ENCODE measurements at places on chromosomes 5 and 9.

GRCh38 chr5:102772273-102772672 lies 17.2 kb downstream of the PAM start:
- no peak for DNase-seq

GRCh38 chr5:67900514-67900913 lies 315.0 kb upstream of the PIK3R1 start:
- DNase-seq: no peak

GRCh38 chr5:25568989-25569625 lies 924.3 kb upstream of the CDH10 start:
- no peak for DNase-seq

DNA sequence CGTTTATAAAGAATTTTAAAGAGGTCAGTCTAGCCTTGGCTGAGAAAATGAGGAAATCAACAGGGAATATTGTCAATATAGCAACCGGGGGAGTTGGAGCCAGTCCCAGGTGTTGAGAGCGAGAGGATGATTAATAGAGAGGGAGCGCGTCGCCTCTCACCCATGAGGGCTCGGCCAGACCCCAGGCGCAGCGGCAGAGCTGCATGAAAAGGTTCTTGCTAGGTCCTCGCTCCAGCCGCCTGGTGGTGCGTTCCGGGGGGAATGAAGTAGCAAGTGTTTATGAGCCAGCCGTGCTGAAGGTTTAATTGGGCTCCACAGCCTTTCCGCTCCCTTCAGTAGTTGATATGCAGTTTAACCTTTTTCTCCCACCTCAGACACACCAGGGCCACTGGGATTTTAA lies 167.3 kb upstream of the IRX1 start:
- DNase-seq: no peak

DNA sequence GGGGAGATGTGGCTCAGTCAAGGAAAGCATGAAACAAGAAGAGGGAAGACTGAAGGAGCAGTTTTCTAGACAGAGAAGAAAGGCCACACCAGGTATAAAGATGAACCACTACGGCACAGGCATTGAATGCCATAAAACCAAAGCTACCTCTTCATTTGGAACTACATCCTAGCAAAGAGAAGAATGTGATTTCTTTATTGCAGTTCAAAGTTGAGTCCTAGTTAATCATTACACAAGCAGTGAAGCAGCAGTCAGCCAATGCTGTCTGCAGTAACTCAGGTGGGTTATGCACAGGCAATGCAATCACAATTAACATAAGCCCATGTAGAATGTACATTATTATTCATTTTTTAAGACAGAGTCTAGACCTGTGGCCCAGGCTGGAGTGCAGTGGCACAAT lies 21.7 kb upstream of the PCAT7 start:
- DNase-seq: no peak

DNA sequence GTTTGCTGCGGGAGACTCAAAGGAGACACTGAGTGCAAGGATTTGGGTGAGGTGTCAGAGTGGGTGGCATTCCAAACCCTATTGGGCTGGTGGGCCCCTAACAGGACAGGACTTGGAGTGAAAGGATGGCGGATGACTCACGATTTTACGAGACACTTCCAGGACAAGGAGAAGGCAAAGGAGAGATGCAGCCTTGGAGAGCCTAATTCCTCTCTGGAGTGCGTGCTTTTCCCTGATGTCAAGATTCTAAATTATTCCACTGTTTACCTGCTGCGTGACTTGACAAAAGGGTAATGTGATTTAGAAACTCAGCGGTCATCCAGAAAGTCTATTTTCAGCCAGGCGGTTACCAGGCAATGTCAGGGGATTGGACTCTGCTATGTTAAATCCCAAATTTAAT lies 41.6 kb upstream of the CD180 start:
- DNase-seq: no peak

- DNase-seq: no peak
Observed at GRCh38 chr9:126049088-126049487, 277.5 kb upstream of the MVB12B start.

DNA sequence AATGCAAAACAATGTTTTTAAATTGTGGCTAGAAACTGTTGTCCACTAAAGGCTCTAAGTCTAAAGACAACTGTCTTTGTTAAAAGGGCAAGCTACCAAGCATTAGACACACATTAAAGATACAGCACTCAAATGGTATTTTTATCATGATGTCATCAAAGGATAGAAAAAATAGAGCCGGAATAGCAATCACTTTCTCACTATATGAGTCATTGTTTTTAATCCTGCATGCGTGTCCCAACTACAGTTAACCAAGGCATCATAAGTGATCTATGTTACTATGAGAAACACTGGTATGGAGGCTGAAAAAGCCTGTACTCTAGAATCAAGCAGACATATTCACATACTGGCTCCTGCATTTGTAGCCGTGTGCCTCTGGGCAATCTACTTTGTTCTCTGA lies 1.9 kb upstream of the PJA2 start:
- DNase-seq: no peak

- no peak for DNase-seq
Observed at GRCh38 chr5:108345541-108346171, 36.2 kb downstream of the FBXL17 start.

- no peak for DNase-seq
Observed at GRCh38 chr9:108445431-108446071, 410.2 kb downstream of the ACTL7B start.
